ENCODE measurements at places on chromosomes 5 and 9. TPM values are rescaled to one million over a fixed set of nuclear protein-coding genes. Genes with fewer than 3 reads are reported as not detected.

The LCP2 gene
- total RNA-seq, result not detected

- DNase-seq, result peak; percentile 14
Observed at GRCh38 chr5:78899922-78900362, 85.2 kb downstream of the ARSB start.

GRCh38 chr5:149172261-149172660, 31.0 kb downstream of the ABLIM3 start:
- no peak for DNase-seq

The CKMT2 gene
- total RNA-seq, result not detected

DNA sequence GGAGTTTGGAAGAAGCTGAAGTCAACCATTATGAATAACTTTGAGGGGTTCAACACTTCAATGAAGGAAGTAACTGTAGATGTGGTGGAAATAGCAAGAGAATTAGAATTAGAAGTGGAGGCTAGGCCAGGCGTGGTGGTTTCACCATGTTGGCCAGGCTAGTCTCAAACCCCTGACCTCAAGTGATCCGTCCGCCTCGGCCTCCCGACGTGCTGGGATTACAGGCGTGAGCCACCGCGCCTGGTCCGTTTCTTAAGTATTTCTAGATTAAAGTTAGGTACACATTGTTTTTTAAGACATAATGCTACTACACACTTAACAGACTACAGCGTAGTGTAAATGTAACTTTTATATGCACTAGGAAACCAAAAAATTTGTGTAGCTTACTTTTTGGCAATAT, 14.1 kb downstream of the FNIP1 start:
- DNase-seq, result no peak

- DNase-seq, result no peak
Observed at GRCh38 chr5:56648460-56649034, 166.8 kb upstream of the MAP3K1 start.

DNA sequence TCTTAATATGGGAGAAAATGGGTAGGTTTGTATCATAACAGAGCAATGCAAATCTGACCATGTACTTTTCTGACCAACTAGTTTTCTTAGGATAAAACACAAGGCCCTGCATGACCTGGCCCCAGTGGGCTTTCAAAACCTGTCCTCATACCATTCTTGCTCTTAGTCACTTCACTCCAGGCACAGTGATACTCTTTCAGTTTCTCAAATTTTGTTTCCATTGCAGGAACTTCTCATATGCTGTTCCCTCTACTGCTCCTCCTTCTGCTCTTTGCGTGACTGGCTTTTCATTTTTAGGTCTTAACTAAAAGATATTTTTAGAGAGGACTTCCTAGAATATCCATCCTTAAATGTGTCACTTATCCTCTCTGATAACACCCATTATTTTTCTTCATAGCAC, 112.4 kb downstream of the INIP start:
- DNase-seq, result no peak

DNA sequence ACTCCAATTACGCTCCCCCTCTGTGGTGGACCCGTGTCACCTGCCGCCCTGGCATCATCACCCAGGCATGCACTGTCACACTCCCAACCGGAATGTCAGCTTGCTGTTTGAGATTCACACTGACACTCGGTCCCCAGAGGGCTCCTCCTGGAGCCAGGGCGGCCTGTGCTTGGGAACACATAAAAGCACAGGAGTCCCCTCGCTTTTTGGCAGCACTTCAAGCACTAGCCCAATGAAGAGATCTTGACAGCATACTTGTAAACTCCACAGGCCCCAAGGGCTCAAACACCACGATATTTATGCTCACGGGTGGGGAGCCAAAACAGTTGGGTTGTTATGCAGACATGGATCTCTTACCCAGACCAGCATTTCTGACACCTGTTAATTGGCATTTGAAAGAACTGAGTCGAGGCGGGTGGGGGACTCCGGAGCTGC, 90.8 kb upstream of the EGFLAM start:
- no peak for DNase-seq

GRCh38 chr5:140093179-140093578, 20.7 kb upstream of the PURA start:
- DNase-seq, result no peak

GRCh38 chr9:98021306-98022040, 35.1 kb upstream of the NANS start:
- no peak for DNase-seq

- DNase-seq, result no peak
Observed at GRCh38 chr9:79660615-79661014, 88.8 kb downstream of the TLE4 start.

- DNase-seq, result no peak
Observed at GRCh38 chr9:22522206-22522740, 75.6 kb downstream of the DMRTA1 start.

- no peak for DNase-seq
Observed at GRCh38 chr5:123705741-123706140, 193.8 kb downstream of the CSNK1G3 start.

- DNase-seq, result no peak
Observed at GRCh38 chr9:117135501-117136098, 279.3 kb downstream of the ASTN2 start.

The GRIA1 gene
- 1.2 TPM for total RNA-seq

- DNase-seq, result no peak
Observed at GRCh38 chr5:125175348-125176004, 429.0 kb upstream of the ZNF608 start.

DNA sequence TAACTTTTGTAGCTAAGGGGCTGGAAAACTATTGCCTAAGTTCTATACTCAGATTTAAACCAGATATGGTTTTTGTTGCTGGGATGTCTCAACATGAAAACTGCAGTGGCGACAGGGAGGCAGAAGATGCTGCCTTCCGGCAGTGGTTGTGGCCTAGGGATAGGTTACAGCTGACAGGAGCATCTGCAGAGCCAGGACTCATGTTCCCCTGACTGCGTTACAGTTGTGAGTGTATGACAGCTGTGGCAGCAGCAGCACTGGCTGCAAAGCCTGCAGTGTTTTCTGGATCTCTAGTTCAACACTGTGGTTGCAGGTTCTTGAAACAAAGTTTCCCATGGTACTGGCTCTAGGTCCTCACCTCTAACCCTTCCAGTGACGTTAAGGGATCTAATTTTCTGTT, 498.8 kb upstream of the CDH18 start:
- DNase-seq, result no peak

- no peak for DNase-seq
Observed at GRCh38 chr9:94945197-94946144, 219.0 kb downstream of the AOPEP start.

The SHLD3 gene
- total RNA-seq, result 4.3 TPM

The RMRP gene
- 14,026 TPM for total RNA-seq

The SIT1 gene
- not detected for total RNA-seq

- DNase-seq, result no peak
Observed at GRCh38 chr5:444226-444625, 1.2 kb downstream of the EXOC3 start.

GRCh38 chr9:86534572-86535258, 180.5 kb upstream of the TUT7 start:
- DNase-seq, result no peak

GRCh38 chr5:86124333-86124732, 493.4 kb upstream of the COX7C start:
- no peak for DNase-seq

The HMGCR gene
- 321 TPM for total RNA-seq

The MARCOL gene
- not detected for total RNA-seq

DNA sequence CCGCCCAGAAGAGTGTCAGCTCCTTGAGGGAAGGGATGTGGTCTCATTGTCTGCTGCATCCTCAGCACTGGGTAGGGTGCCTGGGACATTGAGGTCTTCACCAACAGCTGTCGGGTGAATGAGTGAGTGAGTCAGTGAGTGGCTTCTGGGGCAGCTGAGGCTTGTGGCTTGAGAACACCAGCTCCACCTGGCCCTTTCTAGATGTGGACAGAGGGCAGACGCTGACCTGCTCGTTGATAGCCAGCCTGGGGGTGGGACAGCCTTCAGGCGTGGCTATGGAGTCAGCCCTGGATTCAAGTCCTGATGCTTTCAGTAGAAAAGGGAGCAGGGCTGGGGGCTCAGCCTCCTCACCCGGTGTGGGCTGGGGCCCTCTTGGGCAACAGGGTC, 215.1 kb downstream of the C9orf50 start:
- no peak for DNase-seq

DNA sequence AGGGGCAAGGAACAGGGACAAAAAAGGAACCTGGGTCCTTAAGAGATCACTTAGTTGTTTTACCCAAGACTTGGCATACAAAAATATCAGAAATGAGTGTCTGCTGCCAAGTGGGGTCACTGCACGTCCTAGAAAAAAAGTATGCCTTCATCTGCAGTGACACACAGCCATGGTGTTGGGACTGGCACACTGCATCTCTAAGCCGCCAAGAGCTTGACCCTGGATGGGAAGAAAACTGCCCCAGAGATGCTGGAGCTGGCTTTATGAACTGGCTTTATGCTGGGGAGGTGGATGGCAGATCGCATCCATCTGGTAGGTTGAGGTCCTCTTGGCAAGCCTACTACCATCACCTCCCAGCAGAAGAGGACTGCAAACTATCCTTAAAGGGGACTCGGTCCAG, 51.7 kb downstream of the IRF1 start:
- no peak for DNase-seq

All from neural crest cell (in vitro differentiated cells).